GOT3 (cell line): ENCODE measurements at places on chromosomes 5 and 9.

DNA sequence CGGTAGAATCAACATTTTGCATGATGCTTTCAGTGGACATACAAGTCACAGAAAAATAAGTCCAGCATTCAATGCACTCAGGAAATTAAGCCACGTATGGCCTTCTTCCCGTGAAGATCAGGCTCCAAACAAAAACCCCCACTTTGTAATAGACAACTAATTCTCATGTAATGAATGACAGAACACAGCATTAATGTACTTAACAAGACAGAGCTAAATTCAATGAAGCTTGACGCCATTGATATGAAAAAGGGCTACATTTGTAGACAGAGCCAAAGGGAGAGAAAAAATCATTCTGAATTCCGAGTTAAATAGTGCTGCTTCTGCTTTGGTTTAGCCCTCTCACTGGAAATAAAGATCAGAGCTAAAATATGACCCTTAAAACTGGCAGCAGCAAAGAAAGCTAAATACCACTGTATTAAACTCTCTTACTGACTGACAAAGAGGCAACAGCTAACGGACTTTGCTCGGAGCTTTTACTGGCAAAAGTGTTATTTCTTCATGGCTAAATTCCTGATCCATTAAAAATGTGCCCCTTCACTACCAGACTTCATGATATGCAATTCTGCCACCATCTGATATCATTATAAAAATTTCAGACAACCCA, 250.5 kb downstream of the BNC2 start:
- no peak for DNase-seq

GRCh38 chr5:10525124-10525495, 38.8 kb upstream of the ANKRD33B start:
- DNase-seq: no peak

GRCh38 chr5:135320718-135321484, 78.1 kb downstream of the MACROH2A1 start:
- DNase-seq: no peak

GRCh38 chr9:95003689-95004410, 277.4 kb downstream of the AOPEP start:
- no peak for DNase-seq

DNA sequence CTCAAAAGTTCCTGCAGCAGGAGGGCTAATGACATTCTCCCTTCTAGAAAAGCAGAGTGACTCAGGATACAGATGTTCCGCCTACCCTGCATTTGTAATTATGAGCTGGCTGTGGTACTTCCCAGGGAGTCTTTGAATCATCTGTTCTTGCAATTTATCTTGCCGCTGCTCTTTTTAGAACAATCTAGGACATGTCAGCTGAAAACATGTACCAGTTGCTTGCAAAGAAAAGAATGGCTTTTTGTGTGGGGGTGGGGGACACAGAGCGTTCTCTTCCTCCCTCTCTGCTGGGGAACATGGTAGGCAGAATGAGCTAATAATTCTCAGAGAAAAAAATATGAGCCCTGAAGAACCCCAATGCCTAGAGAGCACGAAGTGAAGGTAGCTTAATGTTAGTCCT, 51.7 kb upstream of the TUT7 start:
- DNase-seq: no peak

- DNase-seq: no peak
Observed at GRCh38 chr9:123378025-123378424, 22.0 kb downstream of the CRB2 start.

DNA sequence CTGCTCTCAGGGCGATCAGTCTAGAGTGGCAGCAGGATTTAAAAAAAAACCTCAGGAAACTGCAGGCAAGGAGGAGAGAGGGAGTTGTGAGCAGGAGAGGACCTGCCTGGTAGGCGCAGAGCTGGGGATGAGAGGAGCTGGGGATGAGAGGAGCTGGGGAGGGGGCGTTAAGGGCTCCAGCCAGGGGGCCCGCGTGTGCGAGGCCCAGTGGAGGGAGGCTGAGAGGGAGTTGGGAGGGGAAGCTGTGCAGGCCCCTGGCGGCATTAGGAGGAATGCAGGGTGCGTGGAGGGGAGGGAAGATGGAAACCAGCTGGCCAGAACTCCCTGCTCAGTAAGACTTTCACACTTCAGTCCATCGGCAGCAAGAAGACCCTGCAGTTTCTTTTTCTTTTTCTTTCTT, 45.2 kb upstream of the HMCN2 start:
- no peak for DNase-seq

DNA sequence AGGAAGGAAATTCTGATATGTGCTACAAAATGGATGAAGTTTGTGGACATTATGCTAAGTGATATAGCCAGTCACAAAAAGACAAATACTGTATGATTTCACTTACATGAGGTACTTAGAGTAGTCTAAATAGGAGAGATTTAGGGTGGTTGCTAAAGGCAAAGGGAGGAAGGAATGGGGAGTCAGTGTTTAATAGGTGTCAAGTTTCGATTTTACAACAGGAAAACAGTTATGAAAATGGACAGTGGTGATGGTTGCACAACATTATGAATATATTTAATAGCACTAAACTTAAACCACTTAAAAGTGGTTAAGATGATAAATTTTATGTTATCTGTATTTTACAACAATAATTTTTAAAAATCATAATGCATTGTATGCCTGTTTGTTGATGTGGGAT, 40.4 kb upstream of the ECM2 start:
- no peak for DNase-seq

DNA sequence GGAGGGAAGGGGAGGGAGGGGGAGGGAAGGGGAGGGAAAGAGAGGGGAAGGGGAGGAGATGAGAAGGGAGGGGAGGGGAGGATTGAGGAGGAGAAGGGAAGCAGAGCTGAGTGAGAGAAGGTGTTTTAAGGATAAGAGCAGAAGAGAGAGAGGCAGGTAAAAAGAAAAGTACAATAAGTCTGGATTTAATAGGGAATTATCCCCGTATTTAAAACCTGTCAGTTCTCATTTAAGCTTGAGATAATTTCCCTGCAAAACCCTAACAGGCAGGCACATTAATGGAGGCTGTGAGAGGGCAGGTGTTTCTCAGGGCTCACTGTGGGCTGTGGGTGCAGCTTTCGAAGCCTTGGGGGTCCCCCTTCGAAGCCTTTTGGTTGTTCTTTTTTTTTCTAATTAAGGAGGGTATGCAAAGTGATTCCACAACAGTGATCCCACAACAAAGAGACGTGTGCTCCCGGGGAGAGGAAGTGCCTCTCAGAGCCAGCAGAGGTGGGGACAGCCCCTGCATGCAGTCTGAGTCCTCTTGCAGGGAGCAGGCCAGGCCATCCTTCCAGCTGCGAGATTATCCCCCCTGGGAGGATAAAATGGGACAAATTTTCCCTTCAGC, 317.9 kb upstream of the IRX1 start:
- no peak for DNase-seq

DNA sequence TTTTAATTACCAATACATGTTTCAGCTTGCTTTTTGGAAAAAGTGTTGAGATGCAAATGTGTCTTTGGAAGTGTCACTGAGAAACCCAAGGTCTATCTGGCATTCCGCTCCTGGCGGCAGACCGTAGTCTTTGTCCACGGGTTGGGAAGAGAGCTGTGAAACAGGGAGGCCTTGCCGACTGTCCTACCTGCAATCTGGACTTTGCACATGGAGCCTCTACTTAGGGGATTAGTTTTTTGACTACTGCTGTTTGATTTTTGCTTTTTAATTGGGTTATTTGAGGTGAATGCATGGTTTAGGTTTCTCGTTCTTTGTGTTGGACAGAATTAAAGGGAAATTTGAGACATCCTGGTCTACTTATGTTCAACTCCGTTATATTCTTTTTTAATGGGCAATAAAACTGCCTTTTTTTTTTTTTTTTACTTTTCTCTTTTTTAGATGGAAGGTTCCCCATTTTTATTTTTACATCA, 25.7 kb downstream of the TRIO start:
- no peak for DNase-seq

- DNase-seq: no peak
Observed at GRCh38 chr9:106420511-106420944, 442.4 kb upstream of the ZNF462 start.

DNA sequence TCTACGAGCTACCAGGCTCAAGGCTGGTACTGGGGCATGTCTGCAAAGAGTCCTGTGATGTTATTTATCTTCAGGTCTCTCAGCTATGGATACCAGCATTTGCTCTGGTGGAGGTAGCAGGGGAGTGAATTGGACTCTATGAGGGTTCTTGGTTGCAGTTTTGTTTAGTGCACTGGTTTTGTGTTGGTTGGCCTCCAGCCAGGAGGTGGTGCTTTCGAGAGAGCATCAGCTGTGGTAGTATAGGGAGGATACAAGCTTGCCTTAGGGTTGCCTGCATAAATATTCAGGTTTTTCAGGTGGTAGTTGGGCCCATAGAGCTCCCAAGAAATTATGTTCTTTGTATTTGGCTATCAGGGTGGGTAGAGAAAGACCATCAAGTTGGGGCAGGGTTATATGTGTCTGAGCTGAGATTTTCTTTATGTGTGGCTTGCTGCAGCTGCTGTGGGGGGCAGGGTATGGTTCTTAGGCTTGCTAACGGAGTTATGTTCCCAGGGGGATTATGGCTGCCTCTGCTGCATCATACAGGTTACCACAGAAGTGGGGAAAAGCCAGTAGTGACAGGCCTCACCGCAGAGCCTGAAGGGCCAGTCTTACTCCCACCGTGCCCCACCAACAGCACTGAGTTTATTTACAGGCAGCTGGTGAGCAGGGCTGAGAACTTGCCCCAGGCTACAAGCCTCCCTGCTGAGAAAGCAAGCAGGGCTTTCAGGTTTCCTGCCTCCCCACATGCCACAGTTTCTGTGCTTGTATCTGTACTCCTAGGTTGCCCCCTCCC, 9.7 kb upstream of the RIOK2 start:
- no peak for DNase-seq

GRCh38 chr5:151474799-151475198, 27.4 kb downstream of the SLC36A1 start:
- DNase-seq: no peak

DNA sequence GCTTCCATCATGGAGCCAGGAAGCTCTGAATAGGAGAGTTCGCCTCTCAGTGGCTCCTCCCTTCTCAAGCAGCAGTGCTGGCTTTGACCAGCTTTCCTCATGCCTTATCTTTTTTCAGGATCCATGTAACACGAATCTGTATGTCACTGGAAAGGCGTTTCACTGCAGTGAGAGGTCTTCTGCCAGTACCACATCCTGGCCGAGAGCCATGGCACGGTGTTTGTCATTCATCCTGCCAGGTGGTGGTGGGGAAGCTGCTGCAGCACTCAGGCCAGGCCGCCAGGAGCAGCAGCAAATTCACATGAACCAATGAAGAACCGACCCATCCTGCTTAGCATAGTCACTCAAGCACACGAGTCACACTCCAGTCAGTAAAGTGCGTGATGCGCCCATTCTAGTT, 179.0 kb downstream of the FANCC start:
- DNase-seq: no peak

DNA sequence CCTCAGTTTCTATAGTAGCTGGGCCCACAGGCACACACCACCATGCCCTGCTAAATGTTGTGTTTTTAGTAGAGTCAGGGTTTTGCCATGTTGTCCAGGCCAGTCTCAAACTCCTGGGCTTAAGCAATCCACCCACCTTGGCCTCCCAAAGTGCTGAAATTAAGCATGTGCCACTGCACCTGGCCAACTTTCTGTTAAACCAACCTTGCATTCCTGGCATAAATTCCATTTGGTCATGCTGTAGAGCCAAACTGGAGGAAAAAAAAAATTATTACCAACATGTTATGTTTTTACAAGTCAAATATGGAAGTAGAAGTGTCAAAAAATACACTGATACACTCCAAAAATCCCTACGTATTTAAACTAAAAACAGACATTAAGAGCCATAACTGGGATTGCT, 54.1 kb downstream of the ERMP1 start:
- DNase-seq: no peak

DNA sequence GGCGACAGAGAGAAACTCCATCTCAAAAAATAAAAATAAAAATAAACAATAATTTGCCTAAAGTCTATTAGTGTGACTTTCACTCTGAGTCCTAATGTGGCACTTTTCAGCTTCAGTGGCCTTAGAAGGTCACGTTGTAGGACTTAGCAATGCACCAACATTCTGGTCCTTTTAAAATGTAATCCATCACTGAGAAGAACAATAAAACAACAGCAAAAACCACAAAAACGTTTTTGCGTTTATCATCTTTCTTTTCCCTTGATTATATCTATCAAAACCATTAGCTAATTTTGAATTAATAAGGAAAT, 190.1 kb upstream of the ZNF608 start:
- DNase-seq: no peak

DNA sequence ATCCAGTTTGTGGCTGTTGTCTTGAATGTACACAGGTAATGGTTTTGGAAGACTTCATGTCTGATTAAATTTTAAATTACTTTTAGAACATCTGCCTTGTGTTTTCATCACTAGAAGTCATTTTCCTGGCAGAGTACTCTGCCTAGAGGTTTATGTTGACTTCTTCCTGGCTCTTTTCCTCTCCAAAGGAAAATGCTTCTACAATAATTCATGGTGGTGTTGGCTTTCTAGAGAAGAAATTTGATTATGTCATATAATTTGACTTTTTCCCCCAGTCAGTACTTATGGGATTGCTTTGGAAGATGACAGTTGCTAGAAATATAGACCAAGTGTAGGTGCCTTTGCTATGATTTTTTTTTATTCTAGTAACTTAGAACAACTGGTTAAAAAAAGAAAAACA, 46.8 kb downstream of the F2RL2 start:
- no peak for DNase-seq

DNA sequence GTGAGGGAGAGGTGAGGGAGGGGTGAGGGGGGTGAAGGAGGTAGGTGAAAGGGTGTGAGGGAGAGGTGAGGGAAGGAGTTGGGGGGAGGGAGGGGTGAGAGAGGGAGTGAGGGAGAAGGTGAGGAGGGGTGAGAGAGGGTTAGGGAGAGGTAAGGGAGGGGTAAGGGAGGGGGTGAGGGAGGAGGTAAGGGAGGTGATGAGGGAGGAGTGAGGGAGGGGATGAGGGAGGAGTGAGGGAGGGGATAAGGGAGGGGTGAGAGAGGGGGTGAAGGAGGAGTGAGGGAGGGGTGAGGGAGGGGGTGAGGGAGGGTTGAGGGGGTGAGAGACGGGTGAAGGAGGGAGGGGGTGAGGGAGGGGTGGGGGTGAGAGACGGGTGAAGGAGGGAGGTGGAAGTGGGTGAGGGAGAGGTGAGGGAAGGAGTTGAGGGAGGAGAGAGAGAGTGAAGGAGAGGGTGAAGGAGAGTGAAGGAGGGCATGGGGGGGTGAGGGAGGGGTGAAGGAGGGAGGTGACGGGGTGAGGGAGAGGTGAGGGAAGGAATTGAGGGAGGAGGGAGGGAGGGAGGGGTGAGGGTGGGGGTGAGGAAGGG, 18.5 kb downstream of the NINJ1 start:
- DNase-seq: no peak

DNA sequence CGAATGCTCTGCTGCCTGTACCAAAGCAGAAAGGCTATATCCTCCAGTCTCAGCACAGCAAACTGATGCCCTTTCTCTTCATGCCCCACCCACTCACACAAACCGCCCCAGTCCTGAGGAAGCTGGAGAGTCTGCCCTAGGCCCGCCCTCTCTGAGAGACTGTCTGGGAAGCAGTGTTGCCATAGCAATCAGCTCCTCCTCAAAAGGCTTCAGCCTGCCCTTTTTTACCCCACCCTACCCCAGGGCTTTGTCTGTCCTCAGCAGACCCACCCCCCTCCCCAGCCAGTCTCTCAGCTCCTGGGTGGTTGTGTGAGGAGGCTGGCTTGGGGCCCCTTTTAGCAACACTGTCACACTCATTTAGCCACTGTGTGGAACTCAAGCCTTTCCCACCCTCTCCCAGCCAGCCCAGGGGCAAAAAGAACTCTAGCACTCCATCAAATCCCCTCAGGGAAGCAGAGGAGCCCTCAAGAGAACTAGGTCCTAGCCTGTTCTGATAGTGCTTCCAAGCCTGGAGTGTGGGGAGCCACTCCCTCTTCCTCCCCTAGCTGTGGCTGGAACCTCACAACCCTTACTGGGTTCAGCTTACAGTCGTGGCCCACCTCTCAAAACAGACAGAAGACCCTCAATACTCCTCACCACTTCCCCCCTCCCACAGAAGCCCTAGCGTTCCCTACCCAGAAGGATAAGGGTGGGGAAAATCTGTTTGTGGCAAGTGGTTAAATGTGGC, 1.4 kb downstream of the ATOSB start:
- DNase-seq: peak; percentile 17
